ENCODE measurements at places on chromosomes 2 and 18.

GRCh38 chr18:54183390-54183789 is 41.1 kb downstream of the MBD2 start:
- DNase-seq = no peak

GRCh38 chr18:24015639-24016631 is 1.4 kb downstream of the TTC39C start:
- no peak for DNase-seq

GRCh38 chr2:58133395-58133794 is 86.8 kb downstream of the VRK2 start:
- no peak for DNase-seq

- DNase-seq = no peak
These were observed 46.8 kb upstream of the ANXA4 start for GRCh38 chr2:69694894-69695849.

DNA sequence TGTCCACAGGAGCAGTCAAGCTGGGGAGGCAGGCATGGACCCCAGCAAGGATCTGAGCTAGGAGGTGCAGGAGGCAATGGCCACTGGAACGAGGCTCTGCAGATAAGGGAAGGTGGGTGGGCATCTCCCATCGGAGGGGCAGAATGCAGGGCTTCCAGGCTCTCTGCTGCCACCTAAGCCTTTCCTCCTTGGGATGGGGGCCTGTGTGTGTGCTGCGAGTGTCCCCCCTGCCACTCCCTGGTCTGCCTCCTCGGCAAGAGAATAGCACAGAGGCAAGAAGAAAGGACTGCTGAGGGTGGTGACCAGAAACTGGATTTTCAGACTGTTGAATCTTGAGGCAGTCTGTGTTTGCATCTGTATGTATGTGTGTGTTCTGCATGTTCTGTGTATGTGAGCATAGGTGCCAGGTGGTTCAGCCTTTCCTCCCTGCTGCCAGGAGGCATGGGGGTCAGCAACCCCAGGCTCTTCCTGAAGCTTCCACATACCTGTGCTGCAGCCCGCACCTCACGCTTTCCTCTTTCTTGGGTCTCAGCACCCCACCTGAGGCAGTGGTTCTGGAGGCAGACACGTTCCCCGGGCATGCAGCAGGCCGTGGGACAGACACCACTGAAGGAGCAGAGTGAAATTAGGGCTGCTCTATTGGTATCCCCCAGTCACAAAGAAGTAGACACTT is 86.7 kb downstream of the EPAS1 start:
- DNase-seq = no peak

DNA sequence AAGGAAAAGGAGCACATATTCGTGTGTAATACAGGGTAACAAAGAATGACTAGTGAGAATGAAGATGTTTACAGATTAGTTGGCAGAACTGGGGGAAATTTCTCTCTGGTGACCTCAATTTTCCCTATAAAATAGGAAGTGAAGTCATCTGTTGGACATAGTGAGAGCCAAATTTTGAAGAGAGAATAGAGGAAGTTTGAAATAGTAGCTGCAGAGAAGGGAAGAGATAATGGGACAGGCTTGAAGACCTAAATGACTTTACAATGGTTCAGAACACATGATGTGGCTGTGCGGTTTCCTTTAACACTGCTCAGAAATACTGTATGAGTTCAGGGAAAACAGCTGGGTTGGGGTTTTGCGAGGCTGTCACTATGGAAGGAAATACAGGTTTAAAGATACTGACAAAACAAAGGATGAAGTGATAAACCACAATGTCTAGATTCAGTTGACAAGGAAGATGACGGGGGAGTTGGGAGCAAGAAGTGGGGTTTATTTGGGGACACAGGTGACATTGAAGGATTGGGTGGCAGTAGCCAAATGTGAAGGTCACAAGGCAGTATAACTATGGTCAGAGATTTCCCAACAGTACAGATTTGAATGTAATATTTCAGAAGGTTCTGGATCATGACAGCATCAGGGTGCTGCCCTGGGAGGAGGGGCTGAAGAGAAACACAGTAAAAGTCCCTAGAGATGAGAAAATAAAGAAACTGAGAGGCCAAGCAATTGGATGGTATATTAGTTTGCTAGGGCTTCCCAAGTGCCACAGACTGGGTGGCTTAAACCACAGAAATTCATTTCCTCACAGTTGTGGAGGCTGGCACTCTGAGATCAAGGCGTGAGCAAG is 82.6 kb upstream of the TANK start:
- no peak for DNase-seq

DNA sequence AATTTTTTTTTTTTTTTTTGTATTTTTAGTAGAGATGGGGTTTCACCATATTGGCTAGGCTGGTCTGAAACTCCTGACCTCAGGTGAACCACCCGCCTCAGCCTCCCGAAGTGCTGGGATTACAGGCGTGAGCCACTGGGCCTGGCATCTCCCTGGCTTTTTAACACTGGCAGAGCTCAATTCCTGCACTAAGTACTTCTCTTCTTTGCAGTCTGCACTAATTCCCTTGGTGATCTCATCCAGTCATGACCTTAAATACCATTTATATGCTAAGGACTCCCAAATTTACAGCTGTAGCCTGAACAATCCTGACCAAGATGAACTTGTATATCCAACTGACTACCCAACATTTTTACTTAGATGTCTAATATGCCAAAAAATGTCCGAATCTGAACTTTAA is 10.2 kb downstream of the PREPL start:
- no peak for DNase-seq

DNA sequence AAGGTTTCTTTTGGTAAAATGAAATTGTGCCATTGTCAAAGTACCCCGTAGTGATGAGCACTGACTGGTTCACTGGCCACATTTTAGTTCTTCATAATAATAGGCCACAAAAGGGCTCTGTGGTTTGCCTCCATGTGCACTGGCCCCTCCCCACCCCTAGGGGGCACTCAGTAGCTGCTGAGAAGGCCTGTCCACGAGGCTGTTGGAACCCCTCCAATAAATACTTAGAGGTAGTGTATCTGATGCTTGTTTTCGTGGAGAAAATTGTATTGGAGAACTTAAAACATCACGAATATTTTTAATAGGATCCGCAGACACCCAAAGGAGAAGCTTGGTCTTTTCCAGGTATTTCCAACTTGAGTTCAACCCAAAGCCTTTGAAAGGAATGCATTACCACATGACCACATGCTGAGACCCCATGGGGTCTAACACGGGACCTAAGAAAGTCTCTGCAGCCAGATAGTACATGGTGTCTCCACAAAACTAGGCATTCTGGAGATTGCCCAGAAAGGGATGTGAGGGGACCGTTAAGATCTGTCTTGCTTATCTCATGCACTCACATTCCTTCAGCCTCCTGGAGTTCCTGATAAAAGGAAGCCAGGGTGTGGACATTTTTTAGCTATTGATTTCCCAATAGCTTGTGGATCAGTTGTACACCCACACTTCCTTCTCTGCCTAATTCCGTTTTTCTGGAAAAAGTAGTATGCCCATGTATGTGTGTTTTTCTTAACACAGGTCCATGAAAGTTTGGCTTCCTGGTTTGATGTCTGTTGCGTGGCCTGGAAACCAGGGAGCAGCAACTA is 28.5 kb upstream of the NOSTRIN start:
- DNase-seq = no peak

- DNase-seq = no peak
These were observed 197.8 kb upstream of the MYT1L start for GRCh38 chr2:2528846-2529245.

DNA sequence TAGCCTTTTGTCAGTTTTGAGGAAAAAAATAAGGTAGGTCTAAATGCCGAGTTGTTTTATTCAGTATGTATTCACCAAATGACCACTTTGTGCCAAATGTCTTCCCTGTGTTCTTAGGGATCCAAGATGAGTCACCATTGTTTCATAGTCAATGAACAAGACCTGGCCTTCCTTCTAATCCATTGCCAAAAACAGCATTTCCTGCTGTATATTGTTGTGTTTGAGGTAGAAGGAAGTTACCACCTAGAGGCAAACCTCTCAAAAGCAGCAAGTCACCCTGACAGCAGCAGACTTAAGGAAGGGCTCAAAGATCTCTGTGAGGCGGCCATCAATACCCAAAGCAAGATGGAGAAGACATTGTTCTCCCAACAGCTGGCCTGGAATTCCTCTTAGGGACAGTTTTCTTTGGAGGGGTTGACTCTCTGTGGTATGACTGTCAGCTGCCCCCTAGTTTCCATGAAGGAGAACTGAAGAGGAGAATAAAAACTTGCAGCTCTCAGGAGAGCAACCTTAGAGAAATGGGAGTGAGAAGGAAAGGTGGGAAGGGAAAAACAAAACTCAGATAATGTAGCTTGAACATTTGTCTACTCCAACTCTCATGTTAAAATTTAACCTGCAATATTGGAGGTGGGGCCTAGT is 328.3 kb downstream of the LRATD1 start:
- no peak for DNase-seq

All from coronary artery (tissue), 2 donors.